ENCODE measurements at places on chromosomes 7 and 10.

- no peak for DNase-seq
Measured at GRCh38 chr10:58754469-58755339, 242.0 kb downstream of the BICC1 start.

DNA sequence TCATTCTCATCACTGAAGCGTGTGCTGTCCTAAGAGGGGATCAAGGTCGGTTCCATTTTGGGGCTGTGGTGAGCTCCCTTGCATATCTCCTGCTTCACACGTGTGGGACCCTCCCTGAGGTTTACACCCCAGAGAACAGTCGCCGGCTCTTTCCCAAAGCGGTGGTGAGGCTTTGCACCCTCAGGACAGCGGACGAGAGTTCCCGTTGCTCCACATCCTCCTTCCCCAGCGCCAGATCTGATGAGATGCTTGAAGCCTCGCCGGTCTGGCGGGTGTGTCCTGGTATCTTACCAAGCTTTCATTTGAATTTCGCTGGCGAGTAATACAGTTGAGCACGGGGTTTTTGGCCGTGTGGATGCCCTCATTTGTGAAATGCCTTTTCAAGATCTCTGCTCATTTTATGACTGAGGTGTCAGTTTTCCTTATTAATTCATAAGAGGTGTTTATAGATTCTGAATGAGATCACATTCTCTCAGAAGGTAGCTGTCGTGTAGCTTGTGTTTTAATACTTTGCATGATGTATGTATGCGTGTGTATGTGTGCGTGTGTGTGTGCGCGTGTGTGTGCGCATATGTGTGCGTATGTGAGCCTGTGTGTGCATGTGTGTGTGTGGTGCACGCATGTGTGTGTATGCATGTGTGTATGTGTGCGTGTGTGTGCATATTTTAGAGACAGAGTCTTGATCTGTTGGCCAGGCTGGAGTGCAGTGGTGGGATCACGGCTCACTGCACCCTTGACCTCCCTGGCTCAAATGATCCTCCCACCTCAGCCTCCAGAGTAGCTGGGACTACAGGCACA is 30.7 kb downstream of the ELFN1 start:
- DNase-seq: no peak

DNA sequence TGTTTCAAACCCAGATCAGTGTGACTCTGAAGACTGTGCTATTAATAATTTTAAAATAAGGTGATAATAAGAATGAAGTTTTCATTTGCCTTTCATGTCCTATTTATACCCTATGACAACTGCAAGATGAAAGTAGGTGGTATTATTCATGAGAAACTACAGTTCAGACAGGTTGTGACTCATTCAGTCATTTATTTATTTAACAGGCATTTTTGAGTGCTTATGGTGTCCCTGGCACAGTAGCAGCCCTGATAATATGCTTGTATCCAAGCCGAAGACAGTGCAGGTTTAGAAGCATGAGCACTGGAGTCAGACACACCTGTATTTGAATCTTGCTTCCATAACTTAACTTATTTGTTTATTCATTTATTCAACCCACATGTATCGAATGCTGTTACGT is 87.1 kb downstream of the FZD1 start:
- DNase-seq: no peak

DNA sequence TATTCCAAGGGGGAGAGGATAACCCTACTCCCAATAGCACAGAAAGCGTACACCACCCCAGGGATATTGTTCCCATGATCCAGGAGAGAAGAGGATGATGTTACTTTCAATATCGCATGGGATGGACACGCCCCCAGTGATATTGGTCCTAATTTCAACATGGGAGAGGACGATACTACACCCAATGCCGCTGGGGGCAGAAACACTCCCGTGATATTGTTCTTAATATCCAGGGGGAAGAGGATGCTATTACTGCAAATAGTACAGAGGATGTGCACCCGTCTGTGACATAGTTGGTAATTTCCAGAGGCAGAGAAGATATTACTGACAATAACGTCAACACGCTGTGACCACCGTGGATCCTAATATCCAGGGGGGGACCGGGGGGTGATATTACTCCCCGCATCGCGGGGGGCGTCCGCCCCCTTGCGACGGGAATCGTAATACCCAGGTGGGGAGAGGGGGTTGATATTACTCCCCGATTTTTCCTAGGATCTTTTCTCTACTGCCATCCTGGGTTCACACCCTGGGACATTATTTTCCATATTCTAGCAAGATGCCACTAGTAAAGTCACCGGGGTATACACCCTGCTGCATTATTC is 16.6 kb downstream of the MEIG1 start:
- no peak for DNase-seq

DNA sequence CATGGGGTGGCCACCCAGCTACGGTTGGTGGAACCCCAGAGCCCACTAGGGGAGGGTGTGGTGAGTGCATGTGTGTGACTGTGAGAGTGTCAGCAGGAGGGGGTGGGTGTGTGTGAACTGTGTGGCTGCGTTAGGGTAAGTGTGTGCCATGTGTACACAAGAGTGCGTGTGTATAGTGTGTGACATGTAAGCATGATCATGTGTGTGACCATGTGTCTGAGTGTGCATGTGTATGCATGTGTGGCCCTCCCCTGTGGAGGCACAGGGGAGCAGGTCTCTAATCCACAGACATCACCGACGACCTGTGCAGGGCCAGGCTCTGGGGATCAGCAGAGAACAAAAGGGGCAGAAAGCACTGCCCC is 3.5 kb upstream of the CFAP46 start:
- no peak for DNase-seq

- peak; percentile 28 for DNase-seq
Measured at GRCh38 chr10:117723343-117723742, 180.8 kb downstream of the EMX2 start.

- no peak for DNase-seq
Measured at GRCh38 chr7:25181532-25181931, 46.8 kb downstream of the NPVF start.

- DNase-seq: no peak
Measured at GRCh38 chr10:94443047-94443446, 40.7 kb downstream of the TBC1D12 start.

DNA sequence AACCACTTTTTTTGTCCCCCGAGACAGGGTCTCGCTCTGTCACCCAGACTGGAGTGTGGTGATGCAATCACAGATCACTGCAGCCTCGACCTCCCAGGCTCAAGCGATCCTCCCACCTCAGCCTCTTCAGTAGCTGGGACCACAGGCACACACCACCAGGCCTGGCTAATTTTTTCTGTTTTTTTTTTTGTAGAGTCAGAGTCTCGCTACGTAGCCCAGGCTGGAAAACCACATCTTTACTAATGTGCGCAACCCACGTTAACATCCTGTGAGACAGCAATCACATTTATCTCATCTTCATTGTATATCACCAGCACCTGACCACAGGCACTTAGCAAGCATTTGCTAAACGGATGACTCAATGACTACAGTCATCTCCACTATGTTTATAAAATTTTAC is 77.8 kb upstream of the ATP6V0A4 start:
- DNase-seq: peak; percentile 93
